ENCODE measurements at places on chromosomes 16 and 17.

DNA sequence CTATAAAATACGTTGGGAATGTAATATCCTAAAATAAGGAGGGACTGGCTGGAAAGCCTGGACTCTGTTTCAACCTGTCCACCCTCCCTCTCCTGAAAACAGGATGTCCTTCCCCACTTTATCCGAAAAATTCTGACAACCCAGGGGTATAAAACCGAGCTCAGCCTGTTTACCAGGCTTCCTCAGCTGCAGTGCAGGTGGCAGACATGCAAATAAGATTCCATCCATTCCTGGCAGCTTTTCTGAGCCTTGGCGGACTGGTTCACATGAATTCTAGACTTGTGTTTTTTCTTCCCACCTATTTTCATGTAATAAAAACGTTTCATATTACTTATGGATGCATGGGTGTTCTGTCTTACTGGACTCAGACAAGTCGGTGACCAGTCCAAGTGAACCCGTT lies 479.3 kb downstream of the KCNJ18 start:
- no peak for DNase-seq

GRCh38 chr16:3019594-3020246 lies 448 bp upstream of the TNFRSF12A start:
- DNase-seq, result no peak

DNA sequence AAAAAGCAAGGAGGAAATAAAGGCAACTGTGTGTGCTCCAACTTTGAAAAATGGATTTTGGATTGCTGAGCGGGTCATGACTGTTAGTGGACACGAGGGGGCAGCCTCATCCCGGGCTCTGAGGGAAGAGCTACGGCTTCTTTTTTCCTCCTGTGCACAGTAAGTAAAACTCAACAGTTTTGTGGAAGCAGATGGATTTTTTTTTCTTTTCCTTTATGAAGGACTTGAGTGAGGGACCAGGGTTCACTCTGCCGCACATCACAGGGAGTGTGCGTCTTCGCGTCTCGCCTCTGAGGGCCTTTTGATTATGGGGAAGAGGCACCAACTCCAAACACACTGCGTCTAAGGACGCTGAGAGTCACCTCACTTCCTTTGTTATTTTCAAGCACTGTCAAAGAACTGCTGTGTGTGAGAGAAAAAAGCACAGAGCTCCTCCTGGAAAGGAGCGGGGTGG lies 80.3 kb upstream of the GOT2 start:
- peak; percentile 5 for DNase-seq

DNA sequence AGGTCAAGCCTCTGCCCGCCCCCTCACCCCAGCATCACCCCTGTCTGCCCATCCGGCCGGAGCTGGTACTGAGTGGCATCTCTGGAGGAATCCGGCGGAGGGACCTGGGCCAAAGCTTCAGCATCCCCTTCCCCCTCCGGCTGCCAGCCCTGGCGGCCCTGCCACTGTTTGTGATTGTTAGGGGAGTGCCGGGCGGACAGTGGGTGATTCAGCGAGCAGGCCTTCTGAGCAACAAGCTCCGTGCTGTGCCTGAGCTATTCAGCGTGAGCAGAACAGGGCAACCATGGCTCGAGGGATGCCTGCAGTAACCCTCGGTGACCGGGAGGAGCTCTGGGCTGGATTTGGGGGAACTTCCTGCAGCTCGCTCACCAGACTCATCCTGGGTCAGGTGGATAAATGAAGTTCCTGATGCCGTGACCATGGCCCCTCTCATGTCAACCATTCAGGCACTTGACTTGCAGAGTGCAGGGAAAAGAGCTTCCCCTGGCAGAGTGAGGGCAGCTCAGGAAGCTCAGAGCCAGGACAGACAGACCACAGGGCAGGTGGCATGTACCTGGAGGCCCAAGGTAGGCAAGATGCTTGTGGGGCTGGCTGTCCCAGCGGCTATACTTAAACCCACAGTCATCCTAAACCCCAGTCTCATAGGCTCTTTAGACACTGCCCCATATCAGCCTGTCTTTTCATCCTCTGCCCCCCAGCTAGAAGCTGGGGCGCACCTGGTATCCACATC lies 24.3 kb upstream of the MLKL start:
- peak; percentile 70 for DNase-seq

- no peak for DNase-seq
Measured at GRCh38 chr17:6711081-6711674, 2.0 kb downstream of the SLC13A5 start.

GRCh38 chr17:47956791-47957590 lies 692 bp downstream of the PRR15L start:
- DNase-seq, result no peak

- no peak for DNase-seq
Measured at GRCh38 chr16:3696425-3697218, 20.7 kb downstream of the TRAP1 start.

DNA sequence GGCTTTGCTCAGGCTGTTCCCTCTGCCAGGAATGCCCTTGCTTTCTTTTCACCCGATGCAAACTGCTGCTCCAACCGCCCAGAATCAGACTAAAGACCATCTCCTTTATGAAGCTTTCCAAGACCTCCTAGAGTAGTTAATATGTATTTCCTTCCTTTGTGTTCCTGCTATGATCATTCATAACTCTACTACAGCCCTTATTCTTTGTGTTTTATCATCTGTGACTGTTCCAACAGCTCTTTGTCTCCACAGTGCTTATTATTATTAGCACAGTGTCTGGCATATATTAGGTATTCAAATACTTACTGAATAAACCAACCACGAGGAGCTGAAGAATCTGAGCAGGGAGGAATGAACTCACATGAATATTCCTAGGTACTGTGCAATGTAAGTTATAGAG lies 7.6 kb downstream of the PSME3IP1 start:
- DNase-seq, result no peak

GRCh38 chr16:80986557-80986956 lies 20.1 kb downstream of the CMC2 start:
- no peak for DNase-seq

GRCh38 chr17:35788477-35789368 lies 6.7 kb downstream of the MMP28 start:
- DNase-seq, result peak; percentile 80

- DNase-seq, result no peak
Measured at GRCh38 chr16:81560979-81561657, 116.5 kb downstream of the CMIP start.

DNA sequence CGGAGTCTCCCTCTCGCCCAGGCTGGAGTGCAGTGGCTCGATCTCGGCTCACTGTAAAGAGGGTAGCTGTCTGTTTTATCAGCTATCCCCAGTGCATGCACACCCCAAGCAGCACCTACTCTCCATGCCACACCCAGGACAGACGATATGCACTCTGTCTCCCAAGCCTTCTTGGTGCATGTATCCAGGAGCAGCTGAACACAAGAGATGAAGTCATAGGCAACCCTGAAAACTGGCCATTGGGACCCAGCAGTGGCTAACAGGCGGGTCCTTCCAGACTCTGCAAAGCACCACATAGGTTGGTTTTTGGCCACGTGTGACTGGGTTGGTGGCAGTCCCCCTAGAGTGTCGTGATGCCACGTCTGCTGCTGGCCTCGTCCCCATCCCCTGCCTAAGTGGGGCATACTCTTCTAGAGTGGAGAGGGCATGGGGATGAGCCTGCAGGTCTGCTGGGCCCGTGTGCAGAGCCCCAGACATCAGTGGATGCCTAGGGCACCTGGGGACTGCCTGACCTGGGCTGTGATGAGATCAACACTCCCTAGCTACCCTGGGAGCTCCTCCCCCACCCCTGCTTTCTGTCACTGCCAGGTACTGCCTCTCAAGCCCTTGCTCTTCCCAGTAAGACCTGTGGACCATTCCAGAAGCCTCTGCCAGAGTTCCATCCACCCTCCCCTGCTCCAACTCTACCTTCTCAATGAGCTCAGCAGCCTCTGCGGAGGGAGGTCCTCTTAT lies 9.3 kb downstream of the PDE6G start:
- no peak for DNase-seq

DNA sequence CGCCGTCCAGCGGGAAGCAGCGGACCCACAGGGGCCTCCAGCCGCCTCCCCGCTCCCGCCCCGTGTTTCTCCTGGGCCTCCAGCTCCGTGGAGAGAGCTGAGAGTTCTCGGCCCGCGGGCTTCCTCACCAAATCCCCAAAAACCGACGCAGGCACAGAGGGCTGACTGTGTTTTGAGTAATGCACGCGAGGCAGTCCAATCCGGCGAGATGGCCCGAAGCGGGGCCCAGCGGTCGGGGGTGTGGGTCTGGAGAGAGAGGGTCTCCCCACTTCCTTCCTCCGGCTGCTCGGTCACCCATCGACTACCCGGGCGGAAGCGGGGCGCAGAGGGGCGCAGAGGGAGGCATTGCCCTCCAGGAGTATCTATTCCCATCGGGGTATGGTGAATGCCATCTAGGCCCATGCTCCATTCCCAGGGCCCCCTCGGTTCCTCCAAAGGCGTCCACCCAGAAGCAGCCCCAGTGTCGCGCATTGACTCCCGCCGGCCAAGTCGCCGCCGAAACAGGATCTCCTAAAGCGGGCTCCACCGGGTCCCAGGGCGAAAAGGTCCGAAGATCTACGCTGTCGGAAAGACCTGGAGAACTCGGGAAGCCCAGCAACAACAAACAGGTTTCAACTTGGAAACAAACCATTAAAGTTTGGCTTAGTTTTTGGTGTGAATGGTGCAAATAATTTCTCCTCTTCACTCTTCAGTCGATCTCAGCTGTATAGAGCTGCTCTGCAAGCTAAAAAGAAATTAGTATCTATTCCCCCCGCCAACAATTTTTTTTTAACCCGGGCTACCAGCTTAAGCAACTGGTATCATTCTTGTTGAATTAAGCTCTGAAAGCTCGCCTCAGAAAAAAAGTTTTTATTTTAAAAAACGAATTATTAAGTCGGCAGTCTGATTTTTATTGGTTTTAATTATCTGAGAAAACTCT lies 19.2 kb upstream of the HOXB13 start:
- DNase-seq, result no peak

DNA sequence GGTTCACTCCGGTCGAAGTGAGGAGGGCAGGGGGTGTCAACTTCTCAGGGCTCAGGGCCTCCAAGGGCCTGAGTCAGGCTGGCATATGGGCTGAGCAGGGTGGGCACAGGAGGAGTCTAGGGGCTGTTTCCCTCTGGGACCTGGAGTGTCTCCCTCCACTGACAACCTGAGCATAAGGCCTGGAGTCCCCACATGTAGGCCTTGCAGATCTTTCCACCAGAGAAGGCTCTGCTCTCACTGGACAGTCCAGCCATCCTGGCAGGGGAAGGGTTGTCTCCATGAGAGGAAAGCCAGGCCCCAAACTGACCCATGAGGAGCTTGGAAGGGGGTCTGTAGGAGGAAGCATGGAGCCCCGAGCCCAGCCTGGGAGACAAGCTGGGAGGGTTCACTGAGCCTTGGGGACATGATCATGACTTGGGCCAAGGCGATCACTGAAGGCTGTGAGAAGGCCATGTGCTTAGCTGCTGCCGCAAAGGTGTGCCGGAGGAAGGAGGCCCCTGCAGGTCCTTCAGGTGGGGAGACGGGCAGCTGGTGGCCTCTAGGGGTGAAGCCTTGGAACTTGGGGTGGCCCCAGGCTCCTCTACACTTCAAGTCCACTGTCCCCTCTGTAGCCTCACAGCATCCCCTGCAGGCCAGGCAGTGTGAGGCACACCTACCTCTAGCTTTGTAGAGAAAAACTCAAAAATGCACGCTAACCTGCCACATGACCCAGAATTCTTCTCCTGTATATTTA lies 9.9 kb downstream of the CMTM2 start:
- no peak for DNase-seq

- DNase-seq, result no peak
Measured at GRCh38 chr16:53690771-53691170, 12.9 kb downstream of the RPGRIP1L start.

DNA sequence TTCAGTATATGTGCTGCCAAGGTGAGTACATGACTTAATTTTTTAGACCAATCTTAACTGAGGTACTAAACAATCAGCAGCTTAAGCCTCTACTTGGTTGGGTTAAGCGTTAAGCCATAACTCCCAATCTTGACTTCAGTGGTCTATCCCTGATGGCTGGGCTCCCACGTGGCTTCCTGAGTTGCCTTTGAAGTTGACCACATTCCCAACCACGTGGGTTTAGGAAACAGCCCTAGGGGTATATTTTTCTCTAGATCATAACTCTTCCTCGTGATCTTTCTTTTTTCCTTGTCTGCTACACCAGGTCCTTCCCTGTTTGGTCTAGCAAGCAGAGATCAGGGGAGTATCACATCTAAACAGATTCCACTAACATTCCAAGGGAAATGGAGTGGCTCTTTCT lies 20.1 kb upstream of the PIRT start:
- DNase-seq, result no peak

GRCh38 chr17:67931227-67931626 lies 65.0 kb downstream of the C17orf58 start:
- DNase-seq, result no peak

GRCh38 chr16:64364894-64365293 lies 757.0 kb downstream of the CDH11 start:
- no peak for DNase-seq

DNA sequence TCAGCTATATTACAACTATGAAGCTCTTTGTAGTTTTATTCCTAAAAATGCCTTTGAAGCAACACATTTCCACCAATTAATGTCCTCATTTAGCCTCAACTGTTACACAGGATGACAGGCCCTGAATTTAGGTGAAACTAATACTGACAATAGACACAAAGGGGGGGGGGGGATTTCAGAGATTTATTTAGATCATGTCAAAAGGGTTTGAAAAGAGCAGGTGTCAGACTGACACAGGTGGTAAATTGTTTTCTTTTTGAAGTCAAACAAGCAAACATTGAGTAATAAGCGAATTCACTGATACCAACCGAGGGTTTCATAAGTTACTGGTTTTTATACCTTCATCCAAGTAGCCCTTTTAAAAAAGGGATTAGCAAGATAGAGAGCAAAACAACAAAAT lies 40.8 kb downstream of the KANSL1 start:
- DNase-seq, result no peak

DNA sequence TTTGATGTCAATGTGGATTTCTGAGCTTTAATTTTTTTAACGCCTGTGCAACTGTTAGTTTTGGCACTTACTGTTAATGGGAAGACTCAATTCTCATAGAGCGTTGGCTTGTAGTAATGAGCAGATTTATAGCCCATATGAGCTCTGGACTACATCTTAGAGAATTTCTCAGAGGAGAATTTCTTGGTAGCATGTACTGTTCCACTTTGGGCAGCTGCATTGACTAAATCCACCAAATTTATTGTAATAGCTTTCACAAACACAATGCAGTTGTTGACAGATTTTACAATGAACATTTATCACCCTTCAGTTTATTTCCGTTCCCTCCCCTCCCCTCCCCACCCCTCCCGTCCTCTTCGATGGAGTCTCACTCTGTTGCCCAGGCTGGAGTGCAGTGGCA lies 193.9 kb downstream of the PRKCA start:
- no peak for DNase-seq

GRCh38 chr17:77822302-77823030 lies 136.0 kb upstream of the TNRC6C start:
- no peak for DNase-seq
